Panc1 (cell line): ENCODE measurements at places on chromosomes 1 and 21. TPM values are rescaled to one million over a fixed set of nuclear protein-coding genes. Genes with fewer than 3 reads are reported as not detected.

GRCh38 chr1:22738522-22738921, 27.9 kb downstream of the EPHB2 start:
- H3K4me1 ChIP-seq = peaks cover 31% of the 10 kb centered on the region
- no peaks in the 10 kb centered on the region for H3K27me3 ChIP-seq
- no peak overlapping the region for H3K4me3 ChIP-seq
- H3K36me3 ChIP-seq = no peaks in the 10 kb centered on the region
- H3K27ac ChIP-seq = peak overlapping the region; percentile 69; the same call in 1 of the 2 replicates
- peak; percentile 56 for DNase-seq

DNA sequence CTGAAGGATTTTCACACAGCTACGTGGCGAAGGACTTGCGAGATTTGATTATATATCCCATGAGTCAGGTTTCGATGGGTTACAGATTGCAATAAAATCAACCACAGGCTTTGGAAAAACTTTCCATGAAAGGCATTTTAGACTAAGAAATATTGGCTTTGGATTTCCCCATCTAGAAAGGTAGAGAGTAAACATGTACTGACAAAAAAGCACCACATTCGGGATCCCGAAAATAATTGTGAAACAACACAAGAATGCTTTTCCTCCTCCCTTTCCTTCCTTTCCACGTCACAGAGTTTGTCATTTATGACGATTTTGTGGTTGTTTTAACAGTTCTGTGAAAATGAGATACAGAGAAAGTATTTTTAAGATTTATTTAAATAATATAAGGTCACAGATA, 38.5 kb downstream of the TGFB2 start:
- H3K27me3 ChIP-seq = no peaks in the 10 kb centered on the region
- H3K36me3 ChIP-seq = no peaks in the 10 kb centered on the region
- H3K4me3 ChIP-seq = no peak overlapping the region
- DNase-seq = no peak
- peak overlapping the region; percentile 100 for H3K27ac ChIP-seq

GRCh38 chr1:167130829-167131510, 37.1 kb downstream of the STYXL2 start:
- H3K4me1 ChIP-seq = no peaks in the 10 kb centered on the region
- no peak overlapping the region for H3K4me3 ChIP-seq
- DNase-seq = no peak

The SPATA46 gene
- not detected for total RNA-seq

The PLA2G2C gene
- not detected for total RNA-seq

The ANGPTL3 gene
- not detected for total RNA-seq
